Progenitor cell of endocrine pancreas (in vitro differentiated cells): ENCODE measurements at places on chromosomes 7 and 10. TPM values are rescaled to one million over a fixed set of nuclear protein-coding genes. Genes with fewer than 3 reads are reported as not detected.

LLCFC1 gene
- not detected in 2 replicates for total RNA-seq

NKX1-2 gene
- not detected in 2 replicates for total RNA-seq

OR2A7 gene
- 8.0 and 9.3 TPM in 2 replicates for total RNA-seq

SUFU gene
- total RNA-seq = 23.0 and 25.8 TPM in 2 replicates

LAMB4 gene
- 0.12 and 0.91 TPM in 2 replicates for total RNA-seq

NPFFR1 gene
- total RNA-seq = not detected in 2 replicates

LRRN3 gene
- 1.6 and 1.7 TPM in 2 replicates for total RNA-seq

GRCh38 chr10:93149761-93150160 lies 76.1 kb downstream of the CYP26A1 start:
- H3K27ac ChIP-seq = no peak overlapping the region
- H3K27me3 ChIP-seq = peaks cover 6% of the 10 kb centered on the region
- no peak for DNase-seq
- H3K36me3 ChIP-seq = no peaks in the 10 kb centered on the region
- peaks cover 9% of the 10 kb centered on the region for H3K4me1 ChIP-seq
- no peak overlapping the region for H3K4me3 ChIP-seq

GRCh38 chr7:11858622-11859302 lies 26.8 kb upstream of the THSD7A start:
- no peak overlapping the region for H3K4me3 ChIP-seq
- DNase-seq = no peak
- H3K36me3 ChIP-seq = no peaks in the 10 kb centered on the region
- H3K27me3 ChIP-seq = no peaks in the 10 kb centered on the region
- H3K4me1 ChIP-seq = no peaks in the 10 kb centered on the region
- H3K27ac ChIP-seq = no peak overlapping the region

GRCh38 chr10:122344741-122345258 lies 29.7 kb upstream of the PLEKHA1 start:
- no peak for DNase-seq
- H3K4me3 ChIP-seq = no peak overlapping the region
- H3K4me1 ChIP-seq = peaks cover 7% of the 10 kb centered on the region
- peaks cover 2% of the 10 kb centered on the region for H3K36me3 ChIP-seq

DNA sequence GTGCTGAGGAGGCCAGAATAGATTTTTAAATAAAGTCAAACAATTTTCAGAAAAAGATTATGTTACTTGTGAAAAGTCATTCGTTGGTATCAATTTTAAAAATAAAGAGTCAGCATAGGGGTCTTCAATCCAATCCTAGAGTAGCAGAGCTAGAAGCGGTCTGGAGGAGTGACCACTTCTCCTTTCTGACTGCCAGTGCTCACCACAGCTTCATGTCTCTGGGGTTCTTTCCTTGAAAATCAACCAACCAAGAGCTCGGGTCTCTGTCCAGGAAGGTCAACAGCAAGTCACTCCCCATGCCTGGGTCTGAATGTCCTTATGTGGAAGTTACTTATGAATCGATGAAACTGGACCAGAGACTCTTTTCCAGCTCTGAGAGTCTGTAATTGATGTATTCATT lies 14.3 kb downstream of the PTPRN2 start:
- no peak overlapping the region for H3K4me3 ChIP-seq
- no peaks in the 10 kb centered on the region for H3K4me1 ChIP-seq
- DNase-seq = no peak

GRCh38 chr10:86850481-86850880 lies 94.1 kb downstream of the BMPR1A start:
- H3K27me3 ChIP-seq = no peaks in the 10 kb centered on the region
- H3K4me3 ChIP-seq = no peak overlapping the region
- no peaks in the 10 kb centered on the region for H3K4me1 ChIP-seq

DNA sequence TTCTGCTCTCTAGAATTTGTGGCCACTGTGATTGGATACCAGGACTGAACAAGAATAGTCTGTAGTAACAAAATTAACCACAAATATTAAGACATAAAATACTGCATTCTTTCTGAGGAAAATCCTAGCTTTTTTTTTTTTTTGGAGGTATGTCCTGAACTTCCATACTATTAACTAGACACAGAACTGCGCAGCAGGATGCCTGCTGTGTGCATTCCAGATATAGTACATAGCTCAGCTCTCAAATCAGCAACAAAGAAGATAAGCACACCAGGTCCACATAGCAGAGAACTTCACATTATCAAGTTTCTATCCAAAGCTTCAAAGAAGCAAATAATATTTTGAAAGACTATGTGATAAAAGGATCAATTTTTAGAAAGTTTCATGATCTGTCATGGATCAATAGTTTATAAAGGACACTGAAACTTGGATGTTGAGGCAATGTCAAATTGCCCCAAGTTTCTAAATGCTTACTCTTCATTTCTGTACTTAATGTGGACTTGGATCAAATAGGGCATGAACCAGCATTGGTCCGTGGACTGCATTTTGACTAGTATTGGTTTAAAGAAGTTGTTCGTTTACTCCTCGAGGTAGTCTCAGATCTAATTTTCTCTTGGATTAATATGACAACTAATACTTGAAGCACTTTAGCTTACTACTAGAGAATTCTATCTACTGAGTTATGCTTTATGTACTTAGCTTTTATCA lies 15.4 kb downstream of the NAMPT start:
- DNase-seq = no peak
- no peaks in the 10 kb centered on the region for H3K27me3 ChIP-seq
- H3K4me1 ChIP-seq = no peaks in the 10 kb centered on the region
- H3K36me3 ChIP-seq = peaks cover 20% of the 10 kb centered on the region

- H3K4me1 ChIP-seq = peaks cover 2% of the 10 kb centered on the region
- H3K4me3 ChIP-seq = no peak overlapping the region
- H3K27me3 ChIP-seq = no peaks in the 10 kb centered on the region
- H3K27ac ChIP-seq = no peak overlapping the region
Observed at GRCh38 chr10:13340068-13340467, 8.0 kb downstream of the SEPHS1 start.

- no peak overlapping the region for H3K27ac ChIP-seq
- H3K4me3 ChIP-seq = no peak overlapping the region
Observed at GRCh38 chr10:22308390-22308789, 7.8 kb upstream of the COMMD3 start.

GRCh38 chr10:17766731-17767130 lies 14.7 kb downstream of the TMEM236 start:
- no peak overlapping the region for H3K4me3 ChIP-seq
- no peaks in the 10 kb centered on the region for H3K4me1 ChIP-seq
- peaks cover 54% of the 10 kb centered on the region for H3K27me3 ChIP-seq

DNA sequence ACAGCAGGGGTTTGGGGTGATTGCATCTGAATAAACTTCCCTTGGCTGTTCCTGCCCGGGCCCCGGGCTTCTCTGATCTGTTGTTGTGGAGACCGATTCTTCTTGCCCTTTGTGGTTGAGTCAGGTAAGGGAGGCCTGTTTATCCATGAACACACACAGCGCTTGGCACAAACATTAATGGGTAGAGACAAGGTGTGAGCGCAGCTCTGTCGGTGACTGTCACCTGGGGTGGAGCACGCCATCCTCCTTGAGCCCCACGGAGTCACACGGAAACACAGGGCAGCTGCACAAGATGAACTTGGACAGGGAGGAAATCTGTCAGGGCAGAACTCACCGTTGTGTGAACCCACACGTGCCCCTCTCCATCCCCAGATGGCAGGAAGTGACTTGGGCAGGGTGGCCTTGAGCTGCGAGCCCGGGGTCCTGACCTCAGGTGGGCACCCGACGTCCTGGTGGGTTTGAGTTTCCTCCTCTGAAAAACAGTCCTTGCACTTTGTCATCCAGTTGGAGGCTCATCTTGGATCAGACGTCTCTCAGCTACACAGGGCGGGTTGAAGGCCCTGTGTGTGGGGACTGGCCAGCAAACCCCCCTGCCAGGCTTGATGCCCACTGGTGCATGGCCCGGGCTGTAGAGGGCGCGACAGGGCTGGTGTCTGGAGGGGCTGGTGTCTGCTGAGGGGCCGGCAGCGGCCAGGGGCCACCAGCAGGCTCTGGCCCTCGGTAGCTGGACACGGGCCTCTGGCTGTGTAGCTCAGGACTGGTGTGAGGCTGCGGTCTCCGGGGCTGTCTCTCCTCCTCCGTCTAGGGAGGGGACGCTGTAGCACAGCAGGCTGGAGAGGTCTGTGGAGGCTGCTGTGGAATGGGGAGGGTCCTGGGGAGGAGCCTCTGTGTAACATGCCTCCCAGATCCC lies 24.2 kb upstream of the SHH start:
- H3K4me1 ChIP-seq = peaks cover 8% of the 10 kb centered on the region
- H3K27ac ChIP-seq = no peak overlapping the region
- no peak for DNase-seq
- H3K4me3 ChIP-seq = no peak overlapping the region
- no peaks in the 10 kb centered on the region for H3K36me3 ChIP-seq
- H3K27me3 ChIP-seq = peaks cover 35% of the 10 kb centered on the region

- H3K4me1 ChIP-seq = peaks cover 3% of the 10 kb centered on the region
- no peak overlapping the region for H3K27ac ChIP-seq
- no peaks in the 10 kb centered on the region for H3K27me3 ChIP-seq
- no peak overlapping the region for H3K4me3 ChIP-seq
Observed at GRCh38 chr7:137096607-137097006, 228.2 kb downstream of the CHRM2 start.

- DNase-seq = no peak
- H3K27me3 ChIP-seq = peaks cover 5% of the 10 kb centered on the region
- peaks cover 8% of the 10 kb centered on the region for H3K36me3 ChIP-seq
- peaks cover 15% of the 10 kb centered on the region for H3K4me1 ChIP-seq
Observed at GRCh38 chr7:104207348-104207730, 474 bp downstream of the ORC5 start.

GRCh38 chr7:103772171-103772773 lies 217.2 kb downstream of the RELN start:
- no peaks in the 10 kb centered on the region for H3K4me1 ChIP-seq
- no peak for DNase-seq
- peaks cover 19% of the 10 kb centered on the region for H3K27me3 ChIP-seq
- no peaks in the 10 kb centered on the region for H3K36me3 ChIP-seq

GRCh38 chr7:114789161-114789560 lies 132.7 kb upstream of the MDFIC start:
- no peak for DNase-seq
- H3K27me3 ChIP-seq = no peaks in the 10 kb centered on the region
- no peaks in the 10 kb centered on the region for H3K4me1 ChIP-seq
- no peaks in the 10 kb centered on the region for H3K36me3 ChIP-seq

GRCh38 chr7:47358357-47358756 lies 223.6 kb downstream of the TNS3 start:
- H3K27me3 ChIP-seq = no peaks in the 10 kb centered on the region
- no peak overlapping the region for H3K27ac ChIP-seq
- DNase-seq = no peak
- H3K4me1 ChIP-seq = peaks cover 29% of the 10 kb centered on the region
- H3K4me3 ChIP-seq = no peak overlapping the region

GRCh38 chr7:125118444-125118843 lies 188.8 kb upstream of the POT1 start:
- no peak overlapping the region for H3K4me3 ChIP-seq
- H3K27ac ChIP-seq = no peak overlapping the region
- H3K36me3 ChIP-seq = peaks cover under 1% of the 10 kb centered on the region
- peaks cover 6% of the 10 kb centered on the region for H3K4me1 ChIP-seq

DNA sequence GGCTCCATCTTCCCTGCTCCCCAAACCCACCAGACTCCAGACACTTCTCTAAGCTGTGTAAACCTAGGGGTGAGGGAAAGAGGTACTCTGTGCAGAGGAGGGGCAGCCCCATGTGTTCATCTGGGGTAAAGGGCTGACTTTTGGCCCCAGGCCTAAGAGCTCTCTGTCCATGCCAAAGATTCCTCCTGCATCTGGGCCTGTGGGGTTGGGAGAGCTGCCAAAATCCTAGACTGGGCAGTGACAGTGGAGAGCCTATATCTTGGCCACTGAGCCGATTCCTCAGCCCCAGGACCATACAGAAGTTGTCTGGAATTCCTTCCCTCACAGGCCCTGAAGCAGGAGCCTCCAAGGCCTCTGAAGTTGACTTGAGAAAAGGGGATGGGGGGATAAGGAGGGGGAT lies 25.3 kb upstream of the LEP start:
- no peaks in the 10 kb centered on the region for H3K36me3 ChIP-seq
- H3K4me3 ChIP-seq = no peak overlapping the region
- H3K4me1 ChIP-seq = no peaks in the 10 kb centered on the region
- H3K27me3 ChIP-seq = peaks cover 52% of the 10 kb centered on the region
- H3K27ac ChIP-seq = no peak overlapping the region
- no peak for DNase-seq

GRCh38 chr7:110569486-110570205 lies 521.3 kb upstream of the LRRN3 start:
- no peak overlapping the region for H3K27ac ChIP-seq
- no peak overlapping the region for H3K4me3 ChIP-seq
- H3K4me1 ChIP-seq = peaks cover 8% of the 10 kb centered on the region
- H3K36me3 ChIP-seq = no peaks in the 10 kb centered on the region
- H3K27me3 ChIP-seq = no peaks in the 10 kb centered on the region
